CD4-positive, alpha-beta T cell treated with Interleukin-15 for 1 hour (primary cell): ENCODE measurements at places on chromosomes 1 and 21.

DNA sequence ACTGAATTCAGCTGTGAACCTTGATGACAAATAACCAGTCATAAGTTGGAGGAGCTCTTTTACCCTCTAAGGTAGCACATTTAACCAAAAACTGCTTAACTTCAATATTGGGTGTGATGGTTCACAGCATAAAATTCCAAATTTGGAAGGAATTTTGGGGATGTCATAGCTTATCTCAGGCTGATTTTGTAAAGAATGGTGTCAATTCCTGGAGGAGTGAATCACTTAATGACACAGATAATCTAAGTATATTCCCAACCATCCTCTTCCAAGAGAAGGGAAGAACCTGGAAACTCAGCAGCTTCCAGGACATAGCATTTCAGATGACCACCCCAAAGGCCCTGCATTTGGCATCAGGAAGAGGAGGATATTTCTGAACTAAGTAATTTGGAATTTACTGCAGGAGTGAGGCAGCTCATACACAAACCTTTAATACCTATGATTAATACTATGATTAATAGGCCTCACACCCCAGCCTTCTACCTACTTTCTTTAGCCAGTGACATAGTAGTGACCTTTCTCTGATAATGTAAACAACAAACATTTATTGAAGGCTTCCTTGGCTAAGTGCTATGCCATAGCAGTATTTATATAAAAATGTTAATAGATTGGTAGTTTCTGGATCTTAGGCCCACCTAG is 14.5 kb downstream of the GLUL start:
- no peak for DNase-seq

DNA sequence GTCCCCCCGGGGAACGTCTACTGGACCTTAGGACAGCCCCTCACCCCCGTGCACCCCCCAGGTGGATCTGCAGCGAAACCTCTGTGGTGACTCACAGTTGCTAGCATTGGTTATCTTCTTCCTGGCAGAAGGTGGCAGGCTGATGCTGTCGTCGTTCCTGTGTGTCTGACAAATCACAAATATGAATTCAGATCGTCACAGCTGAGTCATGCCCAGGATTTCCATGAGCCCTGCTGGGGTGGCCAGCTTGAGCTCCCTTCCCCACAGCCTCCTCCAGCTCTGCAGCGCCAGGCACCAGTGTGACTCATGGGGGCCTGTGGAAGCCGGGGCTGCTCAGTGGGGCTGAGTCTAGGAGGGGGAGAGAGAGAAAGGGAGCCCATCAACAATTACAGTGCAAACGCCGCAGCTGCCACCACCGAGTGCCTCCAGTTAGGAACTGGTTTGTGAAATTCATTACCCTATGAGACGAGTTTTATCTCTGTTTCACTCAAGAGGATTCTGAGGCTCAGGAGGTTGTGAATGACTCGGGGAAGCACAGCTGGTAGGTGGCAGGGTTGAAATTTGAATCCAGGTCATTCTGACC is 197.9 kb downstream of the DYRK1A start:
- peak; percentile 91 for DNase-seq

- DNase-seq, result no peak
These were observed 322.5 kb downstream of the AJAP1 start for GRCh38 chr1:4976859-4977440.

GRCh38 chr1:86811142-86811924 is 102.6 kb downstream of the SELENOF start:
- DNase-seq, result no peak

GRCh38 chr1:76021846-76022245 is 52.7 kb upstream of the ST6GALNAC3 start:
- no peak for DNase-seq

GRCh38 chr21:43613755-43614638 is 45.3 kb downstream of the HSF2BP start:
- no peak for DNase-seq

DNA sequence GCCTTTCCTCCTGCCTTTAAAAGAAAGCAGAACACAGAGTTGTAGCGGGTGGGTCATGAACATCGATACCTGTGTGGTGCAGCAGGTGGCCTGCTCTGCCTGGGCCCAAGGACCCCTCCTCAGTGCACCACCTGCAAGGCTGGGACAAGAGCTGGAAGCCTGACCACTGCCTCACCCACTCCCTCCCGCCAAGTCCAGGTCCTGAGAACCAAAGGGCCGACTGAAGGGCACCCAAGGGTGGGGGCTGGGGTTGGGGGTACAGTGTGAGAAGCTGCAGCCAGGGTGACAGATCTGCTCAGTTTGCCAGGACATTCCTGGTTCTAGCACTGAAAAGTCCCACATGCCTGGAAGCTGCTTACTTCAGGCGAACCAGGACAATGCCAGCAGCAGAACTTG is 36.1 kb downstream of the NTPCR start:
- no peak for DNase-seq

DNA sequence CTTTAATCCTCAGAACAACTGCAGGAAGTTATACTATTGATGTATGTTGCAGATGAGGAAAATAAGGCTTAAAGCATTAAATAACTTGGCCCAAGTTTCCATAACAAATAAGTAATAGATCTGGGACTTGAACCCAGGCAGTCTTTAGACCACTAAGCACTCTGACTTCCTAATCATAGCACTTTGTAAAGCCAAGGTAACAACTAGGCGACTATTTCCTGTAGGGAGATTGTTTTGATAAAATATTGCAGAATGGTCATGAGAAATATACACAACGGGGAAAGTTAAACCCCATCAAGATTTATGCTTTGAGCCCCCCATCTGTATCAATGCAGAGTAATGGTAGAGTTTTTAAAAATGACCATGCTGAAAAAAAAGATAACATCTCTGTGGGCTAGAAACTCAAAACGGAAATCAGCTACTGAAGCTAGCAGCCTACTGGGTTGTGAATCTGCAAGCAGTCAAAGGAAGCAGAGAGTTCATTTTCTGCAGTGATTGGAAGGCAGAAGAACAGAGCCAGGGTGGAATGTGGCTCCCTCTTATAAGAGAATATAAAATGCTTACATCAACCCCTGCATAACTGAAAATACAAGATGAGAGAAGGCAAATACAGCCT is 111.2 kb upstream of the OLIG2 start:
- no peak for DNase-seq

- no peak for DNase-seq
These were observed 29.0 kb downstream of the SSBP3 start for GRCh38 chr1:54377040-54377691.

DNA sequence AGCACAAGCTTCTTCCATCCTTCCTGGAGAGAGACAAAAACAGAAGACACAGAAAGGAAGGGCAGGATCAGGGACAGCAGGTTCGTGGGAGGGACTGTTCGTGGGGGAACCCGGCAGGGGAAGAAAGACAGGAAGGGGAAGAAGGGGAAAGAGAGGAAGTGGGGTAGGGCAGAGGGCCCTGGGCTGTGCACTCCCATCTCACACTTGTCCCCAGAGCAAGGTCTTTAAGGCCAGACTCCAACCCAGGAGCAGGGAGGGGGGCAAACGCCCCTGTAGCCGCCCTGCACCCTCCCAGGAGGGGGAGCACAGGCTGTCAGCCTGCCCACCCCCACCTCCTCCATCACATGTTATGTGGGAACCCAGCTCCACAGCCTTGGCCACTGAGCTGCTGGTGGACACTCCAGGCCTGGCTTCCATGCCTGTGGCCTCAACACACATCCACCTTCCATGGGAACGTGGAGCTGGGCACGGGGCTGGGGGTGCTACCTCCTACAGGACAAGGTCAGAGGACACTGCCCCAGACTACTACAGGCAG is 9.3 kb downstream of the SLC19A1 start:
- DNase-seq, result peak; percentile 17

- no peak for DNase-seq
These were observed 1.2 kb downstream of the LRRC42 start for GRCh38 chr1:53947172-53947907.

DNA sequence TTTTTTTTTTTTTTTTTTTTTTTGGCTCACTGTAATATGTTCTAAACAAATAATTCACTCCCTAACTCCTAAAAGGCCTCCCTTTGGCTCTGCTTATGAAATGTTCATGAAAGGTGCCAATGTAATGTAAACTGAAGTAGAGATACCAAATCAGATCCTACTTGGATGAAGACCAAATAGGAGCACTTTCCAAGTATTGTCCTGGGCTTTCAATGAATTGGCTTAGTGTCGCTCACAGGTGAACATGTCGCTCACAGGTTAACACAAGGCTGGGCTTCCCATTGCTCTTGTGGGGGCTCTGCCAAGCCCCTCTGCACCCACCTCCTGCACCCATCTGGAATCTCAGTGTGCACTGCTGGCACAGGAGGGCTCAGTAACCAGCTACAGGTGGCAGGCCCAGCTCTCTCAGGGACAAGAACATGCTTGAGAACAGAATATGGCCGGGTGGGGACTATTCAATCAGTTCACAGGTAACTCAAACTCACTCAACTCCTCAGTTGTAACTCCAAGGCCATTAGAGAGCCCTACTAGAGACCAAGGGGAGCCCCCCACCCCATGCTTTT is 10.6 kb upstream of the CD58 start:
- DNase-seq, result no peak

- no peak for DNase-seq
These were observed 76.5 kb downstream of the VWA5B1 start for GRCh38 chr1:20367116-20367585.

GRCh38 chr1:70071601-70072000 is 133.8 kb downstream of the LRRC40 start:
- DNase-seq, result no peak

DNA sequence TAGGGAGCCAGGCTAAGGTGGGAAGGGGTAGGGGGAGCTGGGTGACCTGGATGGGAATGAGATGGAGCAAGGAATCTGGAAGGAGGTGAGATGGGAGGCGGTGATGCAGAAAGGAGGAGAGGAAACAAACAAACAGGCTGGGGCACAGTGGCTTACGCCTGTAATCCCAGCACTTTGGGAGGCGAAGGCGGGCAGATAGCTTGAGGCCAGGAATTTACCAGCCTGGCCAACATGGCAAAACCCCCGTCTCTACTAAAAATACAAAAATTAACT is 10.8 kb downstream of the CRABP2 start:
- DNase-seq, result no peak

- no peak for DNase-seq
These were observed 607.8 kb upstream of the ADGRL2 start for GRCh38 chr1:81192647-81193642.
